ENCODE measurements at places on chromosomes 5 and 9. TPM values are rescaled to one million over a fixed set of nuclear protein-coding genes. Genes with fewer than 3 reads are reported as not detected.

Gene SARDH
- 6.7 TPM for total RNA-seq

Gene SMIM33
- total RNA-seq, result not detected

Gene ARHGAP26
- 0.32 TPM for total RNA-seq

Gene IL9
- total RNA-seq, result not detected

Gene SLC45A2
- not detected for total RNA-seq

Gene HSD17B4
- 121 TPM for total RNA-seq

Gene STC2
- 162 TPM for total RNA-seq

Gene SHOC1
- total RNA-seq, result not detected

Gene KCNV2
- not detected for total RNA-seq

Gene LAMC3
- 3.7 TPM for total RNA-seq

Gene ARID3C
- total RNA-seq, result not detected

Gene RANBP17
- 4.4 TPM for total RNA-seq

Gene RFK
- total RNA-seq, result 17.0 TPM

Gene UBE2QL1
- not detected for total RNA-seq
